ENCODE measurements at places on chromosomes 16 and 17.

DNA sequence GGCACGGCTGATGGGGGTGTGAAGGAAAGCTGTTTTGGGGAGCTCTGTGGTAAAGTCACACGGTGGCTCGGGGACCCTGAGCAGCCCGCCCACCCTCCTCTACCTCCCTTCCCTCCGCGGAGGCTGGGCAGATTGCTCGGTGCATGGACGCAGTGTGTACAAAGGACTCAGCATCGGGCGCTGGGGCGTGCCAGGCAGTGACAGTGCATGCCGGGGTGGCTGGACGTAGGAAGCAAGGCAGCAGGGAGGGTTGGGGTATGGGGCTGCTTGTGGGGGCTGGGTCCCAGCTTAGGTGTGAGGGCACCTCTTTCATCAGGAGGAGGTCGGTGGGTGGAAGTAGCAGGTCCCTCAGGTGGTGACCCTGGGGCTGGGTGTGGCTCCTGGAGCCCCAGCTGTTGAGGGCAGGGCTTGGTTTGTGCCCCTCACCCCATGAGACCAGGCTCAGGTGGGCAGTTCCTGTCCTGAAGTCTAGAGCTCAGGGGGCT is 159.9 kb upstream of the GSE1 start:
- no peak for DNase-seq

GRCh38 chr16:78829280-78829679 is 729.8 kb downstream of the WWOX start:
- DNase-seq: no peak

DNA sequence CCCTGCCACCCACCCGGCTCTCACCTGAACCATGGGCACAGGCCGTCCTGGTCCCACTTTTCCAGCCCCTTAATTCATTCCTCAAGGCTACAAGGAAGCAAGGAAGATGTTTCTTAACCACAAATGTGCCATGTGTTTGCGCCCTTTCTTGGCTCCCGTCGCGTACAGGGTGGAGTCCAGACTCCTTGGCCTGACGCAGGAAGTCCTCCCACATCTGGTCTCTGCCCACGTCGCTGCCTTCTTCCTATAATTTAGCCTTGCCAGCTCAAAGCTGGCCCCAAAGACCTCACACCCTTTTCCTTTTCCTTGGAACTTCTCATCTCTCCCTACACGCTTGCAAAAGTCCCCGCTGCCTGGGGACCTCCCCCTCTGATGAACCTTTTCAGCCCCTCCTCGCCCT is 38.8 kb upstream of the BHLHA9 start:
- peak; percentile 27 for DNase-seq

DNA sequence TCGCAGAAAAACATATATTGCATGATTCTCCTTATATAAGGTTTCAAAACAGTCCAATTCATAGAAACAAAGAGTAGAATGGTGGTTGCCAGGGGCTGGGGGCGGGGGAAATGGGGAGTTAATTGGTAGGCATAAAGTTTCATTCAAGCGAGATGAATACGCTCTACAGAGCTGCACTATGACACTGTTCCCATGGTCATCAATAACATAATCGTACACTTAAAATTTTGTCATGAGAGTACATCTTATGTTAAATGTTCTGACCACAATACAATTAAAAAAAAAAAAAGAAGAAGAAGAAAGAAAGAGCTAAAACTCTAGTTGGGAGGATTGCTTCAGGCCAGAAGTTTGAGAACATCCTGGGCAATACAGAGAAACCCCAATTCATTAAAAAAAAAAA is 5.1 kb downstream of the PIP4K2B start:
- DNase-seq: no peak

DNA sequence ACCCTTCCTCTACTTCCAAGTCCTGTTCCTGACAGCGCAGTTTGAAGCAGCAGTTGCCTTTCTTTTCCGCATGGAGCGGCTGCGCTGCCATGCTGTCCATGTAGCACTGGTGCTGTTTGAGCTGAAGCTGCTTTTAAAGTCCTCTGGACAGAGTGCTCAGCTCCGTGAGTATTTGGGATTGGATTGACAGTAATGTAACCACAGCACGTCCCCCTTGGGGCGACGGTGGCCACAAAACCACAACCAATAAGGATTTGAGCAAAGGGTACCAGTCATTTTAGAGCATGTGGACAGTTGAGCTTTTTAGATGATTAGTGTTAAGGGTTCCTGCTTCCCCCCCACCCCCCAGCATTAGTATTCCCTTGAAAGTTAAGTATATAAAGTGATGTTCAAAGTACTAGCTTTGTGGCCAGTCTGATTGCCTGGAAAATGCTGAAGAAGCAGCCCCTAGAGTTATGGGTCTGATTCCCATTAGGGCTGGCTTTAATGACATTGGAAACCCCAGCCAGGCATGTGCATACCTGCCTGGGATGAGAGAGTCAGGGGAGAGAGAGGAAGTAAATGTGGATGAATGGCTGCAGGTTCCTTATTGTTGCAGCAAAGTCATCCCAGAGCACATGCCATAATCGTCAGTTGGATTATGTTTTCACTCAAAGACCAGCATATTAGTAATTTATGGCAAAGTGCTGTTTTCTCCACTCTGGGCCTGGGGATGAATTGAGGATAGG is 31.6 kb upstream of the SLC12A3 start:
- DNase-seq: no peak

Measured in GF-D8 (cell line).